ENCODE measurements at places on chromosomes 16 and 17.

GRCh38 chr17:50946891-50947781 is 81.0 kb upstream of the TOB1 start:
- no peak for DNase-seq

- DNase-seq: no peak
These were observed 7.6 kb downstream of the PIK3R6 start for GRCh38 chr17:8859804-8860430.

DNA sequence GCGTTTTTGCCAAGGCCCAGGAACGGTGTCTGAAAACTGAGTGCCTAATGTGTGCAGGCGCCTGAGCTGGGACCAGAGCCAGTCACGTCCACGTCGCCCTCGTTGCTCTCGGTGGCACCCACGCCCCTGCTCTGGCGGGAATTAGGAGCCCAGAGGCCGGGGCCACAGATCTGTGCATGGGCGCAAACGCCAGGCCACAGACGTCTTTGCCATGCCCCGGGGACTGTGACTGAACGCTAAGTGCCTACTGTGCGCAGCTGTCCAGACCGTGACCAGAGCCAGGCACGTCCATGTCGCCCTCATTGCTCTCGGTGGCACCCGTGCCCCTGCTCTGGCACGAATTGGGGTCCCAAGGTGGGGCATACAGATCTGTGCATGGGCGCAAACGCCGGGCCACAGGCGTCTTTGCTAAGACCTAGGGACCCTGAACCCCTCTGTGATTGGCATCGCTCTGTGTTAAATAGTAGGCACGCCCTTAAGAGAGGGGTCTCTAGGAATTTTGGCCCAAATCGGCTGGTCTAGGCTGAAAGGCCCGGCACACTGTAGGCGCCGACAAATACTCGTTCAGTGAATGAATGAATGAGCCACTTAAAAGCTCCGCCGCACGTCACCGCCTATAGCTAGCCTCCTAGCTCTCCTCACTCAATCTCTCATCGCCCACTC is 827 bp upstream of the UBALD1 start:
- DNase-seq: no peak

DNA sequence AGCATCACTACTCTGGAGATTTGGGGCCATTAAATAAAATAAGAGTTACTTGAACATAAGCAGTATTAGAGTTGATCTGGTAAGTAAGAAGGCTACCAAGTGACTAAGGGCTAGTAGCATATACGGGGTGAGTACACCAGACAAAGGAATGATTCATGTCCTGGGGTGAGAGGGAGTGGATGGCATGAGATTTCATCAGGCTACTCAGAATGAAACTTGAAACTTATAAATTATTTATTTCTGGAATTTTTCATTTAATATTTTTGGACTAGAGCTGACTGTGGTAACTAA is 2.3 kb downstream of the SLFN5 start:
- DNase-seq: peak; percentile 67

GRCh38 chr16:68230956-68231355 is 5.0 kb downstream of the ESRP2 start:
- DNase-seq: no peak

DNA sequence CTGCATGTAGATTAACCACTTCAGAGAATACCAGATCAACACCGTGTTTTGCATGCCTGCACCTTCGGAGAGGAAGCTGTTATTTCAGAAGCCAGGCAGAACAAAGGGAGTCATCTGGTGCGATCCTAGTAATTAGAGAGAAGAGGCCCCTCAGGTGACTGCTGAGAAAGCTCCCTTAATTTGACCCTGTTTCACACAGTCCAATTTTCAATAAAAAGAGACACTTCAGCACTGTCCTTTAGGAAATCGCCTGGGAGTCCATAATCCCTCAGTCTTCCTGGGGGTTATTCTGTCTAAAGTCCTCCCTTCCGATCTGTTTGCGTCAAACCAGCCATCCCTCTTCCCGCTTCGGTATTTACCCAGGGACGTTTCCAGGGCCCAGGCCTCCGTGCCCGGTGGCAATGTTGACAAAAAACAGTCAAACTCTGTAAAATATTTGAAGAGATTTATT is 23.4 kb upstream of the TNRC6C start:
- no peak for DNase-seq

Data from CD4-positive, alpha-beta T cell treated with Interleukin-2 at 100 ng/mL for 4 hours (primary cell).